Activated naive CD4-positive, alpha-beta T cell treated with anti-CD3 and anti-CD28 coated beads, Interleukin-2, amount 50 U/mL, for 16 hours (primary cell): ENCODE measurements at places on chromosomes 2 and 18.

DNA sequence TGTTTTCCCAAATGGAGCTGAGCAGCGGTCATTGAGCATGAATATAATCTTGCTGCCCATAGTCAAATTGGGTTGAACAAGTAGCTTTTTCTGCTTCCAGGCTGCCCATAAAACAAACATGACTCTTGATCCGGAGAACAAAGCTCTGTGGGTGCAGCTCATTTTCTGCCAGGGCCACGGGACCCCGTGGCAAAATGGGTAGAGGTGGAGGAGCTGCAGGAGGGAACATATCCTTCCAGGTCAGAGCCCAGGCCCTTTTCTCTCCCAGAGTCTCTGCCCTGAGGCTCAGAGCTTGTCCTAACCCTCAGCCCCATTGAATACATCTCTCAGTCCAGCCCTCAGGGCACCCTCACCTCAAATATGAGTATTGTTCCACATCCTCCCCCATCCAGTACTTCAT, 151.6 kb upstream of the TWIST2 start:
- no peak for DNase-seq

DNA sequence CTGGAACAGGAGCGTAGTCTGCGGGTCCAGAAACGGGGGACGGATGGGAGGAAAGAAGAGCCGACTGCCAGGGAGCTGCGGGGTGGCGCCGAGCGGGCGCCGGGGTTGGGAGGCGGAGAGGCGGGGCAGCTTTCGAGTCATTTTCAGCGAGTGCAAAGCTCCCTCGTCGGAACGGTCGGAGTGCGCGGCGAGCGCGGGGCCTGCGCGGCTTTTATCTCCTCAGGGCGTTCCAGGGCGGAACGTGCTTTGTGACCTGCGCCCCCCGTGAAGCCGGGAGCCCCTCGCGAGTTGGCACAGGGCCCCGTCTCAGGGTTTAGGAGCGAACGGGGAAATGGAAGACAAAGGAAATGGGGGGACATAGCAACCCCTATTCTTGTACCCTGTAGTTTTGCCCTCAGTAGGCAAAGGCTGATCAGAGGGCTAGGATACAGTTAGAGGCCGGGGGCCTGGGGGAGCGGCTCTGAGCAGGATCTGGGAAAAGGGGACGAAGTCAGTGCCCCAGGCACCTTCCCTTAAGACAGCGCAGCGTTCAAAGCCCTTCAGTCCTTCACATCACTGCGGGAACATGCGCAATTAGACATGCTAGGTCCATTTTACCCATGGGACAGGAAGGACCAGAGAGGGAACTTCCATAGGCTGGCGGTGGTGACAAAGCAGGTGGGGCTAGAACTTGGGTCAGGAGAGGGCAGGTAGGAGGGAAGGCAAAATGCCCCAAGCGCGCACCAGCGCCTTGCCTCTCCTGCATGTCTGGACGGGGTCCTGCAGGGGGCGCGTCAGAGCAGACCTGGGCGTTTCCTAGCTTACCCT, 60.1 kb upstream of the IL1RL1 start:
- peak; percentile 72 for DNase-seq

GRCh38 chr2:201116959-201117734, 1.2 kb downstream of the CFLAR start:
- no peak for DNase-seq

DNA sequence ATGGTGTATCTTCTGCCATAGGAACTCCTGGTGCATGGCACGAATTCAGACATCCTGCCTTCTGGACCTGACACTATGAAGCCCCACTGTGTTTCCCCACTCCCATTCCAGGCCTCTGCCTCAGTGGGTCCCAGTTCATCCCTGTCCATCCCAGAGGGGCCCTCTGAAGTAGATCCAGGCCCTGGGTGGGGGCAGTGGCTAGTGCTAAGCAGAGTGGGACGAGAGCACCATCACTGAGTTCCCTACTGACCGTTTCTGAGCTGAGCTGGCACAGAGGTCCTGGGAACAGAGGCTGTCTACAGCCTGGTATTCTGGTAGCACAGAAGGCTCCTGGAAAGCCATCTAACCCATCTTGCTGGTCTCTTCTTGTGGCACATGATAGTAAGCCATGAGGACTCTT, 54.0 kb downstream of the ATOH8 start:
- no peak for DNase-seq

DNA sequence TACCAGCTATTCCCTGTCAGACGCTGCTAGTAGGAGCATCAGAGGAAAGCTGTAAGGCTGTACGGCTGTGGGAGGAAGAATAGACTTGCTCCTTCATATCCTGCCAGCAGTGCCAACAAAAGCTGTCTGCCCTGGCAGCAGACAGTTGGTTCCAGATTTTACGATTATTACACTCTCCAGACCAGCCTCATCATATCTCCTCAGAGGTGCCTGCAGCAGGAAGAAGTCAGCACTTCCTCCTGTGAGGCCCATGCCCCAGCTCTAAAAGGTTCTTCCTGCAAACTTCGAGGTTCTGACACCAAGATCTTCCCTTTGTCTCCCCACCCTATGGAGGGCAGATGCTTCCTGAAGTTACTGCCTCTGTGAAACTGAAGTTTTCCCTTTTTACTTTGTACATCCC, 537.7 kb upstream of the PKDCC start:
- no peak for DNase-seq

GRCh38 chr2:134982603-134983002, 64.0 kb downstream of the CCNT2 start:
- no peak for DNase-seq

DNA sequence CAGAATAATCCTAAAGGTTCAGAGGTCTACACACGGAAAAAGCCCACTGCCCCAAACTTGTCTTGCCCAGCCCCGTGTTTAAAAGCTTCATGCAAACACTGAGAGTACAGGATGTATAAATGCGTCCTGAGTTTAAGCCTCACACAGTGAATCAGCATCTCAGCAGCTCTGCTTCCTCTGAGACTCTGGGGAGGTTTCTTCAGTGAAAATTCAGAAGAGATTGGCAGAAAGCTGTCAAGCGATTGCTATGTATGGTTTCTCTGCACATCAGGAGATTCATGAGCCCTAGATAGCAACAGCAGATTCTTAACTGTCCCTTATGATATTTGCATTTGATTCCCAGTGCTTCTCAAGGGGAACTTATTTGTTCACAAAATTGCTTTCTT, 27.1 kb downstream of the CRACDL start:
- DNase-seq: no peak

DNA sequence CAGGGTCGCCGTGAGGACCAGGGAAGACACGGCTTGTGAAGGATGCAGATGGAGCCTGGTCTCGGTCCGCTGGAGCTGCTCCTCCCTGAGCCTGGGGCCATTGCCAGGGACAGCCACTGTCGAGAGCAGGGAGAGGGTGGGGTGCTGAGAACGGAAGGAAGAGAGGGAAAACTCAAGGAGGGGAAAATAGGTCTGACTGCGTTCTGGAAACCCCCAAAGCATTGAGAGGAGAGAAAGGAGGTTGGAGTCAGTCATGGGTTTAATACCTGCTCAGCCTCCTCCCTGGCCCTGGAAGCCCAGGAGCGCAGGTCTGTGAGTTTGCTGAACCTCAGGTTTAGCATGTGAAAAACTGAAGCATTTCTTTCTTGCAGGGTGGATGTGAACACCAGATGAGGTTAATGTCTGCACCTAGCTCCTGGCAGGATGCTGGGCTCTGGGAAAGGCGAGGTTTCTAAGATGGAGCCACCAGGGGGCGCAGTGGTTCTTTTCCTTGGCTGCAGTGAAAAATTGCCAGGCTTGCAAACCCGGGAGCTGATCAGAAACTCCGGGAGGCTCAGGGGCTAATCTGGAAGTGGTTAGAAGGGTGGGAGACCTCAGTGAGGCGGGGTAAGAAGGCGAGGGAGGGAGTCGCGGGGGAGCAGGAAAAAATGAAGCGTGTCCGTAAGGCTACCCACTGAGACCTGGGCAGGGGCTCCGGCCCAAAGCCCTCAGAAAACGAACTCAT, 33.6 kb upstream of the RNF149 start:
- DNase-seq: peak; percentile 68

- no peak for DNase-seq
These were observed 27.7 kb upstream of the ACTR2 start for GRCh38 chr2:65199891-65200290.

- DNase-seq: no peak
These were observed 234.8 kb downstream of the SOX11 start for GRCh38 chr2:5926871-5927512.

- DNase-seq: no peak
These were observed 659 bp downstream of the FAM210A start for GRCh38 chr18:13725566-13726231.
